ENCODE measurements at places on chromosomes 13 and 19.

- no peak for DNase-seq
Measured at GRCh38 chr13:73967397-73968165, 166.6 kb downstream of the KLF12 start.

DNA sequence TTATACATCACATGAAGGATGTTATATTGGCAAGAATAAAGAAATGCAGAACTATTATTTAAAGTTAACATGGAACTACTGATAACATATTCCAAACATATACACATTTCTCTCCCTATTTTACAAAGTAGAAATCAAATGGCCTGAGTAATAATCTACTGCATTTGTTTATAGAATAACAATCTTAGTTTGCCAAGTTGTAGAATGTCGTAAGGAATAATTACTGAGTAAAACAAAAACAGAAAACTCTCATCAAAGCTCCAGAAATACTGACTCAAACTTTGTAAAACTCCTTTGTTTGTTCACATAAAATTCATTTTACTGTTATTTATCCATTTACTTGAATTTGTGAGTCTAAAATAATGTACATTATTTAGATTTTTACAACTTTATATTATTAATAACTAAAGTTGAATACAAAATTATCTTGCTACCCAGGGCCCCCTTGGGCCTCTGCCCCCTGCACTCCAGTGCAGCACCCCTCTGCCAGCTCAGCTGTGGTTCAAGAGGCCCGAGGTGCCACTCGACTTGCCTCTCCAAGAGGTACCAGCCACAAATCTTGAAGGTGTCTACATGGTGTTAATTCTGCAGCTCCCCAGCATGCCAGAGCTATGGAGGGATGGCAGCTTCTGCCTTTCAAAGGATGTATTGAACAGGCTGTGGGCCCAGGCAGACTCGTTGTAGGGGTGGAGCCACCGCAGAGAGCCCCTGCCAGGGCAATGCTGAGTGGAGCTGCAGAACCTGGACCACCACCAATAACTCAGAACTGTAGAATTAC lies 2819.7 kb downstream of the PCDH9 start:
- no peak for DNase-seq

- DNase-seq = no peak
Measured at GRCh38 chr13:45691667-45692066, 10.5 kb upstream of the CBY2 start.

- no peak for DNase-seq
Measured at GRCh38 chr19:19204181-19204580, 967 bp upstream of the NR2C2AP start.

DNA sequence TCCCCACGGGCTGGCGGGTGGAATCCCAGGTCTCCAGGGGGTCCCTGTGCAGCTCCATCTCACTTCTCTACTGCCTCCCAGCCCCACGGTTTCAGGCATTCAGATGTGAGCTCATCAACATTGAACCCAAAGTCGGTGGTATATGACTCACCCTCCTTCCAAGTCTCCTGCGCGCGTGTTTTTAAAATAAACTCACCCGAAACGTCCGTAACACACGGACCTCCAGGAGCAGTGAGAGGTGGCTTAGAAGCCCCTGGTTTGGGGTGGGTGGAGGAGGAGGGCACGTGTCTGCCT lies 14.0 kb upstream of the CRTC1 start:
- DNase-seq = no peak

DNA sequence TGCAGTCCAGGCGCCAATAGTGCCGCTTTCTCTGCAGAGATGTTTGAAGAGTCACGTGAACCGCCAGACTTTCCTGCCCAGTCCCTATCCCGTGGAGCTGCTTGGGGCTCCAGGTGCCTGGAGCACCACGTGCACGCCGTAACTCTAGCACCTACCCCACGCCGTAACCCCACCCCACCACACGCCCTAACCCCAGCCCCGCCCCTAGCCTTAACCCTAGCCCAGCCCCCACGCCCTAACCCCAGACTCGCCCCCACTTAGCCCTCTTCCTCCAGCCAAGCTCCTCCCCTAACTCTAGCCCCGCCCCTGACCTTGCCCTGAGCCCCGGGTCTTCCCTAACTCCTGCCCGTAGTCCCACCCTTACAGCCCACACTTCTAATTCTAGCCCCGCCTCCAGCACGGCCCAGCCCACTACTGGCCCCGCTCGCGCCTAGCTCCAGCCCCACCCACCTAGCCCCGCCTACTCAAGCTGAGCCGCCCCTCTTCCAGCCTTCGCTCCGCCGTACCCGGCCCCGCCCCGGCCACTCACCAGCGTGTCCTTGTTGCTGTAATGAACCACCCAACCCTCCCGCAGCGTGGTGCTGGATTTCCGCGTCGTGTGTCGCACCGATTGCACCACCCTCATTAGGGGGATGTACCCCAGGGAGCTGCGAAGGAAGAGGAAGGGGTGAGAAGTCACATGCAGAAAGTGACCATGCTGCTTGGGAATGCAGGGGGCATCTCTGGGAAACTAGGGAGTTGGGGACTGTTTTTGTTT lies 19.5 kb downstream of the PRKD2 start:
- no peak for DNase-seq

Measured in activated T-cell treated with anti-CD3 and anti-CD28 coated beads, Interleukin-2, amount 50 U/mL, for 1 hour (primary cell).